ENCODE measurements at places on chromosomes 4 and X.

- no peak for DNase-seq
Observed at GRCh38 chrX:36957425-36958328, 50.5 kb upstream of the FAM47C start.

- no peak for DNase-seq
Observed at GRCh38 chr4:153809916-153810810, 21.3 kb upstream of the SFRP2 start.

GRCh38 chrX:22081475-22082092 is 49.5 kb downstream of the PHEX start:
- no peak for DNase-seq

DNA sequence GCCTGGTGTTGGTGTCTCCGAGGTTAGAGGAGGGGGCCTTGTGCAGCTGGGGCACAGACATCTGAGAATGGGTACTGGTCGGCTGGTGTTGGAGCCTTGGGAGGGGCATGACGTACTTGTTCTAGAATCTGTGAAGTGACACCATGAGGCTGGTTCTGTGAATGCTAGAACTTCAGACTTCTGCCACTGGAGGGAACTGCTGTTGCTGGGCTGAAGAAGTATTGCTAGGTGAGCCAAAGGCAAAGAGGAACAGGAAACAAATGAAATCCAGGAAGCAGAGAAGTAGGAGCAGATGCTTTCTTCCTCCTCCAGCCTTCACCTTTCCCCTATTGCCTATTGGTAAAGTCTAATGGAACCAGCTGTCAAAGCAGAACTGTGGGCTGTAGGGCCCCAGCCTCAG is 120.9 kb upstream of the DDIT4L start:
- DNase-seq = no peak

DNA sequence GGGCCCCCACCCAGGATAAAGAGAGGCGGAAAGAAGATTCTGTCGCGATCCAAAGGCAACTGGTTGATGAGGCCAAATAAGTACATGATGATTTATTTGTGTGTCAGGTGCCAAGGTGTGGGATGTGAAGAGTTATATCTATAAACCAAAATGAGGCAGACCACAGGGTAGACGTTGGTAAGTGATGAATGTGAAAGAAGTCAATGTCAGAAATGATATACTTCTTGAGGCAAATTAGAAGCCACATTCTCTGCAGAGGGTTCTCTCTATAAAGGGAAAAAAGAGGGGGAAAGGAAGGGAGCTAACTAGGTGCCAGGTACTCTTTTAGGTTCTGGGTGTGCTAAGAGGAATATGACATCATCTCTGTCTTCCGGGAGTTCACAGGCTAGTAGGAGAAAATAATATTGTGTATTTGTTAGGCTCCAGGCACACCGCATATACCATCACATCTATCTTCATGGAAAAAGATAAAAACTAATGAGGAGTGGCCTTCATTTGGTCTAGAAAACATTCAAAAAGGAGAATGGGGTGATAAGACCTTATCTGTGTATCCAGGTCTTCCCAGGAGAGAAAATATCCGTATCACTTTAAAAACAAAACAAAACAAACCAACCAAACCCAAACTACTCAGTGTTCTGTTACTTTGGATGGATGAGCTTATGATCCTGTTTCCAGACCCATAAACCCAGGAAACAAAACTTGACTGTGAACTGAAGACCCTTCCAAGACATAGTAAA is 4.8 kb upstream of the SH2D1A start:
- no peak for DNase-seq

DNA sequence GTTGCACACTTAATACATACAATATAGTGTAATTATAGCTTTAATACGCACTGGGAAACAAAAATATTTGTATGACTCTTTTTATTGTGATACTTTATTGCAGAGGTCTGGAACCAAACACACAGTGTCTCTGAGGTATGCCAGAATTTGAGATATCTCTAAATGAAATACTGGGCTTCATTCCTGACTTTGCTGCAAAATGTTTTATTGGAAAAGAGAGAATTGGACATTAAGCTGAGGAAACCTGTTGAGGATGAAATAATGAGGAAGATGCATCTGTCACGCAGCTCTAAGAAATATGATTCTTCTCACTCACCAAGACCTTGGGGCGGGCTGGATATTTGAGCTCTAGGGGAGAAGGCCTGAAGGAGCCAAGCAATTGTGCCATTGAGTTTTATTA is 242.1 kb downstream of the CPE start:
- no peak for DNase-seq

DNA sequence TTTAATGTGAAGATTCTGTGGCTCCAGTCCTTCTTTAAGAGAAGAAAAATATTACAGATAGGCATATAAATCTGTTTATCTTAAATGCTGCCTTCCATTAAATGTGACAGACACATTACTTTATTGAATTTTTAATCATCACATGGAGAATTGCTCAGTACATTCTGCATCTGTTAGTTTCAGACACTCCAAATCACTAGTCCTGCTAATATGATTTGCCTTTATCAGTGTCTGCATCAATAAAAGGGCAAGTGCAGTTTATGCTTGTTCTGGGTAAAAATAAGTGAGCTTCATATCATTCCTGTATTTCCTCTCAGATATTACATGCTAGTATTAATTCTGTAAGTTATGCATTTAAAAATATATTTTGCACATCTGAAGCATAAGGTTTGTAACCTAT is 666.4 kb downstream of the TECRL start:
- DNase-seq = no peak

DNA sequence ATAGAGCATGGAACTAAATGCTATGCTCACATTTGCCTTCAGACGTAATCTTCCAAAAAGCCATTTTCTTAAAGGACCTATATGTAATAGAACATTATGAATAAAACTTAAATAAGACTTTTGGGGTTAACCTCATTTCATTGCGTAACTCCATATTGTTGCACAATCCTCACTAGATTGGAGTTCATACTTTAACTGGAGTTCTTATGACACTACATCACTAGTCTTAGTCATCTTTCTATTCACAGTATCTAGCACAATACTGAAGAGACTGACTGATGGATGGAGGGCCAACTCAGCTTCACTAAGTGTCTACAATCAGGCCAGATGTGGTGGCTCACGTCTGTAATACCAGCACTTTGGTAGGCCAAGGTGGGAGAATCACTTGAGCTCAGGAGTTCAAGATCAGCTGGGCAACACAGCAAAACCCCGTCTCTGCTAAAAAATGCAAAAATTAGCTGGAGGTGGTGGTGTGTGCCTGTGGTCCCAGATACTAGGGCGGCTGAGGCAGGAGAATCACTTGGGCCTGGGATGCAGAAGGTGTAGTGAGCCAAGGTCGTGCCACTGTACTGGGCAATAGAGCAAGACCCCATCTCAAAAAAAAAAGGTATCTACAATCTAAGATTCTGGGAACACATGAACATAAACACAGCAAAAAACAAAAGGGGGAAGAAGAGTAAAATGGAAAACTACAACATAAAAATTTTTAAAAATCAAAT is 80.8 kb upstream of the MAB21L2 start:
- peak; percentile 78 for DNase-seq

DNA sequence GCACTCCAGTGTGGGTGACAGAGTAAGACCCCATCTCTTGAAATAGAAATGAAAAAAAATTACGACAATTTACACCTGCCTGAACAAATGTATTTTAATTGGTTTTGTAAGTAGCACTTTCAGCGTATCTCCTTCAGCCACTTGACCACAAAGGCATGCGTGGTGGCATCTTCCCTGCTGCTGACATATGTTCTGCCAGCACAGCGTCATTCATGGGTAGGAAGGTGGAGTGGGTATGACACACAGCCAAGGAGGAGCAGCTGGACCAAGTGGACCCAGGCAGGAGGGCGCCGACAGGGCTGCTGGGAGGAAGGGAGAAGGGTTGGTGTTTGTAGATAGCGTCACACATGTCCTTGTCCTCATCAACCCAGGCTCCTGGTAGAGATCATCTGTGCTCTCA is 28.6 kb upstream of the CLDN34 start:
- no peak for DNase-seq
